ENCODE measurements at places on chromosomes 5 and 9. TPM values are rescaled to one million over a fixed set of nuclear protein-coding genes. Genes with fewer than 3 reads are reported as not detected.

The HNRNPH1 gene
- 895 TPM for total RNA-seq

The PCDHB12 gene
- total RNA-seq = not detected

The ARID3C gene
- 0.46 TPM for total RNA-seq

The BTNL8 gene
- total RNA-seq = not detected

The ZNF618 gene
- total RNA-seq = 0.27 TPM

The CATSPER3 gene
- 1.2 TPM for total RNA-seq

The SLU7 gene
- total RNA-seq = 64.6 TPM

The PTGR1 gene
- 0.25 TPM for total RNA-seq

The ZNF782 gene
- total RNA-seq = 5.9 TPM

The HBEGF gene
- 13.7 TPM for total RNA-seq

DNA sequence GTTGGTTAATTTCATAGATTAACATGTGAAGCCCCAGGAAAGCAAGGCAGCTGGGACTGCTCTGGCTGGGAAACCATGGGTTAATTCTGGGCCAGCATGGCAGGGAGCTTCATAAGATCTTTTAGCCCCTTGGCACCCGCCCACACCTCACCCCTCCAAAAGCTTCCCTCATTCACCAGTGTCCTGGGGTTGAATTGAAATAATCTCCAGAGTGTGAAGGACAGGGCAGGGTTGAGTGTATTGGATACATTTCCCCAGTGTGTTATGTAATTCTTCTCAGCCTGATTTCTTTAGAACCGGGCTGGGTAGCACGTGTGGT lies 19.4 kb downstream of the WNT8A start:
- peaks cover 4% of the 10 kb centered on the region for H3K4me1 ChIP-seq
- no peak overlapping the region for H3K27ac ChIP-seq
- no peak overlapping the region for H3K4me3 ChIP-seq
- H3K27me3 ChIP-seq = peaks cover 5% of the 10 kb centered on the region

- peaks cover 50% of the 10 kb centered on the region for H3K4me1 ChIP-seq
- no peak overlapping the region for H3K4me3 ChIP-seq
- no peak overlapping the region for H3K27ac ChIP-seq
- DNase-seq = no peak
- no peaks in the 10 kb centered on the region for H3K27me3 ChIP-seq
These were observed 35.0 kb downstream of the TGFBR1 start for GRCh38 chr9:99139868-99140267.

DNA sequence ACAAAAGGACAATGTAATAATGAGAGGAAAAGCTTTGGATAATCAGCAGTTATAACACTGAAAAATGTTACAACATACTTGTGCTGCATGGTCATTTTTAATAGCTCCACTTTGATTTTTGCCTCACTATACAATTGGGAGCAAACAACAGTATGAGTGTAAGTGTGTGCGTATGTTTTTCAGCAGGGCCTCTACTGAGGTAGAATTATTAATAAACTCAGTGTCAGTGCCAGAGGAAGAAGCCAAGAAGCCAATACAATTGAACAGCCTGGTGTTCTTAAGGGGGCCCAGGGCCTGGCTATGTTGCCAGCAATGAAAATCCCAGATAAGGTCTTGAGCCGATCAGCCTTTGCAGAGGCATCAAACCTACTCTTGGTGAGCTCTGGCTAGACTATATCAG lies 16.1 kb upstream of the RLN1 start:
- no peak overlapping the region for H3K4me3 ChIP-seq
- peaks cover 36% of the 10 kb centered on the region for H3K36me3 ChIP-seq
- peaks cover 33% of the 10 kb centered on the region for H3K4me1 ChIP-seq
- H3K27ac ChIP-seq = no peak overlapping the region
- H3K27me3 ChIP-seq = no peaks in the 10 kb centered on the region

- H3K36me3 ChIP-seq = no peaks in the 10 kb centered on the region
- peak; percentile 35 for DNase-seq
- H3K27me3 ChIP-seq = no peaks in the 10 kb centered on the region
- no peak overlapping the region for H3K4me3 ChIP-seq
- H3K4me1 ChIP-seq = no peaks in the 10 kb centered on the region
- H3K27ac ChIP-seq = no peak overlapping the region
These were observed 18.9 kb downstream of the MARCHF11 start for GRCh38 chr5:16160706-16161105.

- H3K4me1 ChIP-seq = peaks cover 3% of the 10 kb centered on the region
- no peak overlapping the region for H3K27ac ChIP-seq
- no peaks in the 10 kb centered on the region for H3K36me3 ChIP-seq
- no peaks in the 10 kb centered on the region for H3K27me3 ChIP-seq
These were observed 26.0 kb upstream of the ANXA1 start for GRCh38 chr9:73125651-73126050.

DNA sequence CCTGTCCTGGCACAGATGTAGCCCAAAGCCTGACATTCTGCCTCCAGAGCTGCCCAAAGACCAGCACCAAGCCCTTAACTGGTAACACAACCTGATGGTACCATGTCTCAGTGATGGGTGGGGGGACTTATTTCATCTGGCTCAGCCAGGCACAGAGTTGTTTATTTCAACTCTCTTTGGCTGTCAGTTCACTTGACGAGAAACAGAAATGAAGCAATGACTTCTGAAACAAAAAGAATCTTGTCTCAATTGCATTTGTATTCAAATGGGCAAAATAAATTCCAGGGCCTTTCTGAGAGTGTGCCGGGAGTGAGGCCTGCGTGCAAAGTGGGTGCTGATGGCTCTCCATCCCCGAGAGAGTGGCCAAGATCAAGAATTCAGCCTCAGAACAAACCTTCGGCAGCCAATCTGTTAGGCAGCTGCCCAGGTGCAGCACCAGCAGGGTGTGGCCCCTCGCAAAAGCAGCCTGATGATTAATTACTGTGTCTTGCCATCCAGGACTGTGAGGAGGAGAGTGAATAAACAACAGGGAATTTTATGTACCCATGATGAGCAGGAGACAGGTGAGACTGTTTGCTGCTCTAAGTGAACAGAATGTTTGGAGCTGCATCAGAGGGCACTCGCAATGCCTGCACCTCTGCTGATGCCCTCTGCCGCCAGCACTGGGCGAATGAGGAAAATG lies 238.0 kb downstream of the HSPA4 start:
- H3K4me1 ChIP-seq = no peaks in the 10 kb centered on the region
- H3K36me3 ChIP-seq = no peaks in the 10 kb centered on the region
- H3K4me3 ChIP-seq = no peak overlapping the region
- no peak for DNase-seq

GRCh38 chr5:65198456-65199120 lies 283.1 kb downstream of the ADAMTS6 start:
- H3K4me1 ChIP-seq = no peaks in the 10 kb centered on the region

DNA sequence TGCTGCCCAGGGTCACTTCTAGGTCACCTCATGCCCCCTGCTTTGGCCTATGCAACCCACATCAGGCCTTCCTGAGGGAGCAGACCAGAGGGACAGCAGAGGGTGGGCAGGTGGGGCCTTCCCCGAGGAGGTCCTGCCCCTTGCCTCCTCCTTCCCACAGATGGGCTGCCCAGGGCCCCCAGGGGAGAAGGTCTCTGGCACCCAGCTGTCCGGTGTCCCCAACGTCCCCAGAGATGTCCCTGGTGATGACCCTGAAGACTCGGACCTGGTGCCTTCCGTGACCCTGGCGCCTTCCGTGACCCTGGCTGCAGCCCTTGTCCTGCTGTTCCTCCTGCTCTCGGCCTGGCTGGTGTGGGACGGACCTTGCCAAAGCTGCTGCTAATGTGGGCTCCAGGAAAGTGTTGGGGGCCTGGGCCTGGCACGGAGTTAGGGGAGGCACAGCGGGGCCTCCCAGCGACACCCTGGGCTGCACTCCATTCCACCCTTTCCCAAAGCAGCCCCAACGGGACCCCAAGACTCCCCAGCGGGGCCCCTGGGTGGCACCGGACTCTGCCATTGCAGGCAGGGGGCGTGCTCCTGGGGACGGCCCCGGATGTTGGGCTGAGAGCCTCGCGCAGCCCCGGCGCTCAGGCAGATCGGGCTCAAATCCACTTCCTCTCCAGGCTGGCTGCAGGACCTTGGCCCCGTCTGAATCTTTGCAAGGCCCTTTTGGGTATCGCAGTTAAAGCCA lies 6.8 kb upstream of the SLC2A6 start:
- no peaks in the 10 kb centered on the region for H3K36me3 ChIP-seq
- H3K27me3 ChIP-seq = peaks cover 10% of the 10 kb centered on the region

DNA sequence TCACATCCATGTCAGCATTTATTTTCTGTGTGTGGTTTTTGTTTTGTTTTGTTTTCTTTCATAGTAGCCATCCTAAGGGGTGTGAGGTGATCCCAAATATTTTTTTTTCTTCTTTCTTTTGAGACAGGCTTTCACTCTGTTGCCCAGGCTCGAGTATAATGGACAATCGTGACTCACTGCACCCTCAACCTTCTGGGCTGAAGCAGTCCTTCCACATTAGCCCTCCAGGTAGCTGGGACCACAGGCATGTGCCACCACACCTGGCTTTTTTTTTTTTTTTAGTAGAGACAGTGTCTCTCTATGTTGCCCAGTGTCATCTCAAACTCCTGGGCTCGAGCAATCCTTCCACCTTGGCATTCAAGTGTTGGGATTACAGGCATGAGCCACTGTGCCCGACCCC lies 59.1 kb downstream of the CDC42SE2 start:
- DNase-seq = no peak
- peaks cover 56% of the 10 kb centered on the region for H3K4me1 ChIP-seq
- peak overlapping the region; percentile 46 for H3K27ac ChIP-seq
- H3K36me3 ChIP-seq = peaks cover 61% of the 10 kb centered on the region
- no peaks in the 10 kb centered on the region for H3K27me3 ChIP-seq

DNA sequence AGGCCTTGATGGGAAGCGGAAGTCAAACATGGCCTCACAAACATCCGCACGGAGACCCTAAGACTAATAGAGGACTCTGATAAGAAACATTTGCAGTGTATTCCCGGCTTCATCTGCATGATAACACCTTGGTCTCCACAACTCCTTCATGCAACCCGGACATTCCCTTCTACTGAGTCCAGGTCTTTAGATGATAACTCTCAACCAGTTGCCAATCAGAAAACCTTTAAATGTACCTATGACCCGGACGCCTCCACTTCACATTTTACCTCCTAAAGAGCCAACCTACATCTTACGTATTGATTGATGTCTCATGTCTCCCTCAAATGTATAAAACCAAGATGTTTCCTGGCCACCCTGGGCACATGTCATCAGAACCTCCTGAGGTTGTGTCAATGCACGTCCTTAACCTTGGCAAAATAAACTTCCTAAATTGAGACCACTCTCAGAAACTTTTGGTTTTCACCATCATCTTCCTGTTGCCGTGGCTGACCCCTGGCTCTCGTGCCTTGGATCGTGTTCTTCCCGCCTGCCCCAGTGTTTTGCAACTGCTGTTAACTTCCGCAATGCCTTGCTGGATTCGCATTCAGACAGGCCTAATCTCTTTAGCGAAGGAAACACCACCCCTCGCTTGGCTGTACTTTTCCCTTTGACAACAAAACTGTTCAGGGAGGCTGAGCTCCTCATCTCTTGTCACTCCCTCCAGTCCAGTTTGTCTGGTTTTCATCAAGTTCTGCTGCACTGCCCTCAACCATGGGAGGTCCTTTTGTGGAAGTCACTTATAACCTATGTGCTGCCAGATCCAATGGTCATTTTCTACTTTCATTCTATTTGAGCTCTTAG lies 1.1 kb upstream of the DAP start:
- peak overlapping the region; percentile 85 for H3K27ac ChIP-seq
- peaks cover 20% of the 10 kb centered on the region for H3K36me3 ChIP-seq
- H3K4me1 ChIP-seq = peaks cover 42% of the 10 kb centered on the region
- no peaks in the 10 kb centered on the region for H3K27me3 ChIP-seq
- no peak for DNase-seq

GRCh38 chr5:16431490-16431889 lies 34.1 kb downstream of the ZNF622 start:
- H3K27ac ChIP-seq = no peak overlapping the region
- H3K36me3 ChIP-seq = no peaks in the 10 kb centered on the region
- no peak for DNase-seq
- H3K4me1 ChIP-seq = no peaks in the 10 kb centered on the region

- H3K27me3 ChIP-seq = no peaks in the 10 kb centered on the region
- H3K27ac ChIP-seq = no peak overlapping the region
- no peak overlapping the region for H3K4me3 ChIP-seq
- DNase-seq = no peak
- no peaks in the 10 kb centered on the region for H3K36me3 ChIP-seq
- peaks cover 8% of the 10 kb centered on the region for H3K4me1 ChIP-seq
These were observed 23.7 kb downstream of the CSNK1G3 start for GRCh38 chr5:123535648-123536047.

DNA sequence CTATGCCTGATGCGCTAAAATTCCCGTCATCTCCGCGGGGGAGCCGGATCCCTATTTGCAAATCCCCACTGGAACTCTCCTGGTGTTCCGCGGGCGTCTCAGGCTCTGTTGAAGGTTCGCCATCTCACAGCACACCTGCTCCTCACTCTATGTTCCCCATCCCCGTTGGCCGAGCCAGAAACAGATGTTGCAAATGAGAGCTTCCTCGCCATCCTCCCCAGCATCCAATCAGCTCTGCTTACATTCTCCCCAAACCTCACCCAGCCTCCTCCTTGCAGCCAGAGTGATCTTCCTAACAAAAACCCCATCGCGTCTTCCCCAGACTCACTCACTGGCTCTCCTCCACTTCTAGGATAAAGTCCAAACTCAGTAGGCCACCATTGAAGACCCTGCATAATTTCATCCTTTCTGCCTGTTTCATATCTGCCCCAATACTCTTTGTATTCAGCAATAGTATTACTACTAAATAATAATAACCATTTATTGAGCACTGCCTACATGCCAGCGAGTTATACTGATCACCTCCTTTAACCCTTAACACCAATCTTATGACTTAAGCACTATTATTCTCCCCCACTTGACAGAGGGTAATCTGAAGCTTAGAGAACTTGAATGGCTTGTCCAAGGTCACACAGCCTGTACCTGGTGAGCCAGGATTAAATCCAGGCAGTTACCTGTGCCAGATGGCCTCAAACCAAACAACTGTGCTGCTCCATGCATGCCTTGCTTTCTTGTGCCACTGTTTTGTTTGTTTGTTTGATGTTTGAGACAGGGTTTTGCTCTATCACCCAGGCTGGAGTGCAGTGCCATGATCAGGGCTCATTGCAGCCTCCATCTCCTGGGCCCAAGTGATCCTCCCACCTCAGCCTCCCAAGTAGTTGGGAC lies 14.0 kb downstream of the AQP7 start:
- H3K4me1 ChIP-seq = no peaks in the 10 kb centered on the region
- no peak overlapping the region for H3K4me3 ChIP-seq
- H3K27ac ChIP-seq = peak overlapping the region; percentile 9
- no peaks in the 10 kb centered on the region for H3K36me3 ChIP-seq
- DNase-seq = no peak

GRCh38 chr5:82858151-82859025 lies 218.8 kb downstream of the TMEM167A start:
- peaks cover 1% of the 10 kb centered on the region for H3K27me3 ChIP-seq
- no peaks in the 10 kb centered on the region for H3K36me3 ChIP-seq
- no peak overlapping the region for H3K27ac ChIP-seq
- no peak for DNase-seq

GRCh38 chr5:134177369-134178095 lies 782 bp upstream of the SKP1 start:
- peak overlapping the region; percentile 99 for H3K27ac ChIP-seq
- H3K4me1 ChIP-seq = peaks cover 24% of the 10 kb centered on the region
- peaks cover 14% of the 10 kb centered on the region for H3K36me3 ChIP-seq
- DNase-seq = no peak
- H3K4me3 ChIP-seq = peak overlapping the region; percentile 97
